ENCODE measurements at places on chromosomes 12 and 14.

DNA sequence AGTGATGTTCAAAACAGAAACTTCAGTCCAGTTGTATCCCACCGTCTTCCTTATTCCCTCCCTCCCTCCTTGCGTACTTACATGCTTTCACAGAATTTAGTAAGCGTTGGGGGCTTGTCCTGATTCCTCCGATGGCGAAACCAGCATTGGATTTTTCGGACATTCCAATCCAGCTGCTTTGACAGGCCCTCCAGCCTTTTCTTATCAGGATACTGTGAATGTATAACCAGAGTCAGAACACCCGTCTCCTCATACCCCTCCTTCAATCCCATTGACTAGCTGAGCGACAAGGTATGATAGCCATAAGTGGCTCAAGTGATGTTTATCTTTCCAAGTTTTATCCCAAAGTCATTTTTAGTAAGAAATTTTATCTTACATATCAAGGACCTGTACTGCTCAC lies 24.2 kb downstream of the CERS5 start:
- no peak for DNase-seq

DNA sequence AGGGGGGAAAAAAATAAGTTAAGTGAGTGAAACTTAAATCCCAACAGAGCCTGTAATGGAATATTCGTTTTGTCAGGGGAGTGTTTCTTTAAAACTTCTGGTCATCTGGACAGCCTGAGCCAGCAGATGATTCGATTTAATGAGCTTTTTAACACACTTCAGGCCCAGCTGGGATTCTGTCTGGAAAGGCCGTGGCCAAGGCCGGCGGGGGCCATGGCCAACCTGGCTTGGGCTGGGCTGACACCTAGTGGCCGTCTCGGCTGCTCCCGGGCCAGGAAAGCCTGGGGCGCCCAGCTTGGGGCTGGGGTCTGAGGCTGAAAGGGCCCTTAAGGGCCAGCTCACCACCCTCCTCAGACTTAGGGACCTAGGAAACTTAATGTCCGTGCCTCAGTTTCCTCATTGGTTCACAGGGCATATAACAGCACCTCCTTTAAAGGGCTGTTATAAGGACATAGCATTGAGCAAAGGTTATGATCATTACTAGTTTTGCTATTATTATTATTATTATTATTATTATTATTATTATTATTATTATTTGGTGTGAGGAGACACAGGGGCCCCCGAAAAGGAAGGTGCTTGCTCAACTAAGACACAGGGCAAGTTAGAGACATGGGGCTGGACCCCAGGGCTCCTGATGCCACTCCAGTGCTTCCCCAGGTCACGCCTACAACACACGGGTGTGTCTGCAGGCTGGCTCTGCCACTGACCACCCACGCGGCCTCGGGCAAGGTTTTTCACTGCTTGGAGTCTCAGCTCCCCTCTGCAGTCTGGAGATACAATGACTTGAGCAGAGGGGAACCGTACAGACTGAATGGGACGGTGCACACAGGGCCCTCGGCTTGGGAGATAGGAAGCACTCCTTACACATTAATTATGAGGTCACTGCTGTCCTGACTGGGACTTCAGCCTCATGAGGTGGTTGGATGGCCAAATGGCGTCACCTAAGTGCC lies 84.0 kb downstream of the SYNE3 start:
- DNase-seq = no peak

DNA sequence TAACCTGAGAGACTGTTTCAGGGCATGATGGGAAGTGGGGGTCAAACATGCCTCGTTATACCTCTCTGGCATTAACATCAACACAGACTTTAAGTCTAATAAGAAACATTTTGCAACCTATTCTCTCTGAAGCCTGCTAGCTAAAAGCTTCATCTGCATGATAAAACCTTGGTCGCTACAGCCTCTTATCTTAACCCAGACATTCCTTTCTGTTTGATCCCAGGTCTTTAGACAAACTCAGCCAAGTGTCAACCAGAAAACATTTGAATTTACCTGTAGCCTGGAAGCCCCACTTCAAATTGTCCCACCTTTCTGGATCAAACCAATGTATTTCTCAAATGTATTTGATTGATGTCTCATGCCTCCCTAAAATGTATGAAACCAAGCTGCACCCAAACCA lies 9.1 kb downstream of the PPP2R3C start:
- no peak for DNase-seq

- no peak for DNase-seq
Measured at GRCh38 chr14:100709289-100710284, 17.1 kb upstream of the DLK1 start.

DNA sequence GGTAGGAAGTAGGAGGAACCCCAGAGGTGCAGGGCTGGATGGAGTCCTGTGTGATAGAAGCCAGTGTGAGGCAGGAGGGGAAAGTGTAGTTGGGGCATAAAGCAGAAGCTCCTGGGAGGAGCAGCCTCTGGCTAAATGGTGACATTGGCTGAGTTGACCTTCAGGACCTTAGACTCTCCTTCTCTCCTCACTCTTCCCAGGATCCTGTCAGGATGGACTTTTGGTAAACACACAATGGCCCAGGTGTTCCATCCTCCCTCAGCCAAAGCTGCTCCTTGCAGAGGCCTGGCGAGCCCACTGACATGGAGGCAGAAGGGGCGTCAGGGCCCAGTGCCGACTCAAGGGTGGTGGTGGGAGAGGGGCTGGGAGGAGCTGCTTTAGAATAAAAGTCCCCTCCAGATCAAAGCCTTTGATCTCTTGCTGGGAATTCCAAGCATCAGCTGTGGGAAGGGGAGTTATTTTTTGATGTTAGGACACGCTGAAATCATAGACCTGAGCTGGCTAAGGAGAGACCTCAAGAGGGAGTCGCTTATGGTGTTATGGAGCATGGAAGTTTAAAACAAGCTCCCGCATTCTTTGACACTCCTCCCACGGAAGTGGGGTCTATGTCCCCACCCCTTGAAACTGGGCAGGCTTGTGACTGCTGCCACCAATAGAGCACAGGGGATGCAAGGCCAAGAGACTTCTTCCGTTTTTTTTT lies 44.1 kb downstream of the SMIM41 start:
- no peak for DNase-seq

- DNase-seq = peak; percentile 36
Measured at GRCh38 chr12:54282949-54283593, 2.5 kb downstream of the HNRNPA1 start.

GRCh38 chr14:91890291-91890749 lies 23.0 kb upstream of the TC2N start:
- DNase-seq = no peak

DNA sequence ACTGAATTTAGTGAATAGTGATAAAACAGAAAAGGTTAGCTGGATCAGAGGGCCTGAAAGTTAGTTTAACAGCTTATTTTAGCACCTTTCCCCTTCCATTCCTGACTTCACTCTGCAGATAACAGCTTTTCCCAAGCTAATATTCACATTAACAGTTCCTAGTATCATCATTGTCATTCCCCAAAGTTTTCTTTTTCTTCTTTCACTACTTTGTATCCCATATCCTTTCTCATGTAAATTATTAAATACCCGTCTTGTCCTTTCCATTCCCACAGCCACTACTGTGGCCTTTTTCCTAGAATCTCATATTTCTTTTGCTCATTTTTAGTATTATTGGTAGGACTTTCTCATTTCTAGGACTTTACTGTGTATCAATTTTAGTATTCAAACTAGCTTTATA lies 70.5 kb downstream of the SCFD1 start:
- no peak for DNase-seq

- DNase-seq = no peak
Measured at GRCh38 chr14:52182853-52183252, 84.6 kb upstream of the PTGDR start.

- no peak for DNase-seq
Measured at GRCh38 chr12:119461636-119462214, 127.2 kb downstream of the CCDC60 start.

DNA sequence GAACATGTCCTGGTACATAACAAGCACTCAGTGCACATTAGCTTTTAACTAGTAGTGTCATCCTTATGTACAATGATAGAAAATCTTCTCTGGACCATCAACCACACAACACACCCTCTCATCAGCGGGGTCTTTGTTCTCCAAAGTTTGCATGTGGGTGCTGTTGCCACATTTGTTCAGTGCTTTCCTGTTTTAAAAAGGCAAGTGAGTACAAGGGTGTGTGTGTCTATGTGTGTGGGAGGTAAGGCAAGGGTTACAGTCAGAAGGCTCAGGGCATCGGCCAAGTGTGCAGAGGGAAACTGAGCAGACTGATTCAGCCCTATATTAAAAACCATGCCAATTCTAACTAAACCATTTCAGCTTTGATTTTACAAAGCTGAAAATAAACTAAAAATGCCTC lies 17.9 kb downstream of the KRT76 start:
- no peak for DNase-seq

DNA sequence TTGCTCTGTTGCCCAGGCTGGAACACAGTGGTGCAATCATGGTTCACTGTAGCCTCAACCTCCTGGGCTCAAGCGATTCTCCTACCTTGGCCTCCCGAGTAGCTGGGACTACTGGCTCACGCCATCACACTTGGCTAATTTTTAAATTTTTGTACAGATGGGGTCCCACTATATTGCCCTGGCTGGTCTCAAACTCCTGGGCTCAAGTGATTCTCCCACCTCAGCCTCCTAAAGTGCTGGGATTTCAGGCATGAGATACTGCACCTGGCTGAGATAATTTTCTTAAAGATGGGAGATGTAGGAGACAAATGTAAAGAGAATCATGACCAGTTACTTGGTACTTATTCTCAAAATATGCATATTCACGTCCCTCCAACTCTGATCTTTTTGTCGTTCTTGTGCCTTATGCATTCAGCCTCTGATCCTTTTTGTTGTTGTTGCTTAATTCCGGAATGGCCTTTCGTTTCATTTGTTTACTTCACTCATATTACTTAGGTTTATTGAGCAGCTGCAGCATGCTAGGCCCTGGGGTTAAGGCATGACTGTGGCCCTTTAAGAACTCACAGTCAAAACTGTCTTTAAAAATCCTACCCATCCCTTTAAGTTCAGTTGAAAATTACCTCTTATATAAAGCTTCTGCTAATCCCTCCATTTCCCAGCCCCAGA lies 8.9 kb downstream of the RBMS2 start:
- no peak for DNase-seq

DNA sequence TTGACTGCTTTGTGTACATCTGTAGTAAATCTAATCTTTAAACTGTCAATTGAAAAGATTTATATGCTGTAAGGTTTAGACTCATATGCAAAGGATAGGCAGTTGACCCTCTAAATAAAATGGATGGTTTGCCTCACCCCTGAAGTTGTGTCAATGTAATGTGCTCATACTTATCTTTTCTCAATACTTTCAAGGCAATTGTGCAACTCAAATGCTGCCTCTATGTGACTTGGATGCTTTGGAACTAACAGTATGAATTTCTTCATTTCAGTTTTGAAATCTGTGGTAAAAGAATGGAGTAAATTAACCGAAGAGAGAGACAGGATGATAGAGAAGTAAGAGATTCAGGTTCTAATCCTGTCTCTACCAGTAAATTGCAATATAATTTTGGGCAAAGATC lies 9.7 kb downstream of the PDE6H start:
- DNase-seq = no peak

DNA sequence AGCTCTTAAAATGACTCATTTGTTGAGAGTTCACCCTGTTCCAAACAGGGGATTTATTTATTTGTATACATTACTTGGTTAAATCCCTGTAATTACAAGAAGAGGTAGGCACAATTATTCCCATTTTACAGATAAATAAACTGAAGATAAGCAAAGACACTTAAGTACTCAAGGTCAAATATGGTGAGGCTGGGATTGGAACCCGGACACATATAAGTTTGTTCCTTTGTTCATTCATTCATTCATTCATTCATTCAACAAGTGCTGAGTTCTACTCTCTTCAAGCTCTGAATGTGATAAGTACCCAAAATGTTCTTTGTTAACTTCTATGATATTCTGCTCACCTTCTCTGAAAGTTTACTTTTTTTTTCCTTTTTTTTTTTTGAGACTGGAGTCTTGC lies 2.4 kb upstream of the TRIM9 start:
- no peak for DNase-seq

GRCh38 chr12:92539976-92540781 lies 162.6 kb upstream of the PLEKHG7 start:
- DNase-seq = peak; percentile 49

- no peak for DNase-seq
Measured at GRCh38 chr12:49577589-49578315, 9.8 kb upstream of the MCRS1 start.

GRCh38 chr14:54580933-54581332 lies 14.0 kb downstream of the SAMD4A start:
- no peak for DNase-seq

DNA sequence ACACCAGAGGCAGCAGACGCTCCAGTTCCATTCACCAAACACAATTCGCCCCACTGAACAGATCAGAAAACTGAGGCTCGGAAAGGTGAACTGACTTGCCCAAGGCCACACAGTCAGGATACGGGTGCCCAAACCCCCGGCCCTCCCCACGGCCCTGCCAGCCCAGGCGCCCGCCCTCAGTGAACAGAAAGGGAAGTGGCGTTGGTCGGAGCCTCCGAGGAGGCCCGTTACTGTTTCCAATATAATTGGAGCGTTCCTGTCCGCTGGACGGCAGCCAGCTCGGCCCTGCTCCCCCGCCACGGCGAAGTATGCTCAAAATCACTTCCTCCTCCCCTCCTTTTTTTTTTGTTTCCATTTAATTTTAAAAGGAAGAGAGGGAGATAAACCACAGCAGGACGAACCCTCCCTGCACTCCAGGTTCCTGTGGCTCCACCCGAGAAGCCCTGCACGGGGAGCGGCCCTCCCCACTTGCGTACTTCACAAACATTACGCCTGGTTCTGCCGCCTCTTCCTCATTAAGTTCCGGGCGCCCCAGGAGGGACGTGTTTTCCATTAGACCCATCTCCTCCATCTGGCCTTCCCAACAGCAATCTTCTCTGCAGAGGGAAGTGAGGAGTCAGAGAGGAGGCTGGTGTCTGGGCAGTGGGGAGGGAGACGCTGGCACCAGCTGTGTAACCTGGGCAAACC lies 61.1 kb downstream of the NCOR2 start:
- DNase-seq = no peak

DNA sequence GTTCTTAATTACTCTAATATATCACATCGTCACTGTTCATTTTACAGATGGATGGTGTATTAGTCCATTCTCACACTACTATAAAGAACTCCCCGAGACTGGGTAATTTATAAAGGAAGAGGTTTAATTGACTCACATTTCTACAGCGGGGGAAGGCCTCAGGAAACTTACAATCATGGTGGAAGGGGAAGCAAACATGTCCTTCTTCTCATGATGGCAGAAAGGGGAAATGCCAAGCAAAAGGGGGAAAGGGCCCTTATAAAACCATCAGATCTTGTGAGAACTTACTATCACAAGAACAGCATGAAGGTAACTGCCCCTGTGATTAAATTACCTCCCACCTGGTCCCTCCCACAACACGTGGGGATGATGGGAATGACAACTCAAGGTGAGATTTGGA lies 6.5 kb downstream of the TMBIM4 start:
- DNase-seq = no peak

GRCh38 chr12:18601962-18602361 lies 135.8 kb downstream of the PLCZ1 start:
- DNase-seq = no peak

DNA sequence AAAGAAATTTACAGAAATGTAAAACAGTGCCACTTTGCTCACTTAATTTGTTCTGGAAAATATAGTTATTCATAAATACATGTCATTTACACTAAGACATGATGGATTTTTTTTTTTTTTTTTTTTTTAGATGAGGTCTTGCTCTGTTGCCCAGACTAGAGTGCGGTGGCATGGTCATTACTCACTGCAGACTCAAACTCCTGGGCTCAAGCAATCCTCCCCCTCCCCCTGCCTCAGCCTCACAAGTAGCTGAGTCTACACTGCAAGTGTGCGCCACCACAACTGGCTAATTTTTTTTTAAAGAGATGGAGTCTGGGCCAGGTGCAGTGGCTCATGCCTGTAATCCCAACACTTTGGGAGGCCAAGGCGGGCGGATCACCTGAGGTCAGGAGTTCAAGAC lies 101.2 kb downstream of the PPP2R5C start:
- DNase-seq = no peak

- DNase-seq = peak; percentile 11
Measured at GRCh38 chr14:77100961-77101360, 2.9 kb downstream of the CIPC start.

All from natural killer cell (primary cell).